A673 (cell line): ENCODE measurements at places on chromosomes 11 and 22. TPM values are rescaled to one million over a fixed set of nuclear protein-coding genes. Genes with fewer than 3 reads are reported as not detected.

DNA sequence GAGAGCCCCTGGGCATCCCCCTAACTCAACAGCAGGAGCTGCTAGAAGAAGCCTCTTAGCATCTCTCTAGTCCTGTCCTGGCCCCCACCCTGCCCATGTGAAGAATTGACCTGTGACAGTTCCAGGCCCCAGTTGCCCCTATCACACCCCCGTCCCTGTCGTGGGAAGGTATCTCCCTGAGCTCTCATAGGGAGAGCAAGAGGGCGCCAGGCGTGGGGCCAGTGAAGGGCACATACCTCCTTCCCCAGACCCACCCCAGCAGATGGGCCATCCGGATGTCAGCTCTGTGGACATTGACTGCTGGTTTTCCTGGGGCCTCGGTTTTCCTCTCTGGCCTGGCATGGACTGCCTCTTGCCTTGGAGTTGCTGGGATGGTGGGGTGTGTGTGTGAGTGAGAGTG is 29.5 kb downstream of the CD82 start:
- no peaks in the 10 kb centered on the region for H3K27me3 ChIP-seq
- H3K27ac ChIP-seq, result no peak overlapping the region
- no peaks in the 10 kb centered on the region for H3K4me1 ChIP-seq
- DNase-seq, result no peak

DNA sequence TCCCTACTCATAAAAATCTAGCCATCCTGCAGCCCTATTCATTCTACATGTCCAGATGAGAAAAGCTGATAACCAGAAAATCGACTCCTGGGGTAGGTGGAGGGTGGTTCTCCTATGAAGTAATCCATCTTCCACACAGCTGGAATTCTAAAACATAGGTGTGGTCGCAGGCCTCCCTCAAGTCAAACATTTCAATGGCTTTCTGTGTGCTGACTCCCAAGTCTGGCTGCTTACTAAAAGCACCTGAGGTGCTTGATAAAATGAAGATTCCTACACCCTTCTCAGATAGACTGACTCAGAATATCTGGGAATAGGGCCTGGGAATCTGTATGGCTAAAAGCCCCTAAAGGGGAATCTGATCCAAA is 26.1 kb downstream of the IRAG1 start:
- no peak overlapping the region for H3K27ac ChIP-seq
- no peak for DNase-seq
- no peaks in the 10 kb centered on the region for H3K27me3 ChIP-seq

The GGTLC2 gene
- not detected in 2 replicates for total RNA-seq

The TRPM5 gene
- not detected in 2 replicates for total RNA-seq

DNA sequence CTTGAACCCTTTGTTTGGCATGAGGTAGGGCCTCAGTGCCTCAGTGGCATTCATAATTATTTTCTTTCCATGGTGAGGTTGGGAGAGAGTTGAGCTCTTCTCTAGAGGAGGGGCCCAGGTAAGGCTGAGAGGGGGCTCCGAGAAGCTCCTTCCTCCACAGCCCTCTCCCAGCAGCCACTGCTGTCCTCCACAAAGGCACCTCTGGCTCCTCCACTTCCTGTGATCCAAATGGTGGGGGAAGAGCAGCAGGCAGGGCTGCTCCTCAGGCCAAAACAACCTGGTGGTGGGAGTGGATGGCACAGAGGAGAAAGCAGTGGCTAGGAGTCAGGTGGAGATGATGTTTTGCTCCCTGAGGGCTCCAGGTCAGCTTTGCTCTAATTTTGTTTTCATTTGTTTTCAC is 13.3 kb downstream of the ROBO4 start:
- no peak overlapping the region for H3K4me3 ChIP-seq
- H3K4me1 ChIP-seq, result no peaks in the 10 kb centered on the region
- DNase-seq, result no peak
- H3K27me3 ChIP-seq, result peaks cover 30% of the 10 kb centered on the region
- no peaks in the 10 kb centered on the region for H3K36me3 ChIP-seq

GRCh38 chr11:2827256-2827655 is 58.3 kb downstream of the CDKN1C start:
- H3K27ac ChIP-seq, result no peak overlapping the region
- DNase-seq, result no peak
- no peaks in the 10 kb centered on the region for H3K4me1 ChIP-seq
- no peaks in the 10 kb centered on the region for H3K36me3 ChIP-seq
- H3K4me3 ChIP-seq, result no peak overlapping the region

The DERL3 gene
- 1.5 and 2.0 TPM in 2 replicates for total RNA-seq

The SOX6 gene
- 27.5 and 32.1 TPM in 2 replicates for total RNA-seq

DNA sequence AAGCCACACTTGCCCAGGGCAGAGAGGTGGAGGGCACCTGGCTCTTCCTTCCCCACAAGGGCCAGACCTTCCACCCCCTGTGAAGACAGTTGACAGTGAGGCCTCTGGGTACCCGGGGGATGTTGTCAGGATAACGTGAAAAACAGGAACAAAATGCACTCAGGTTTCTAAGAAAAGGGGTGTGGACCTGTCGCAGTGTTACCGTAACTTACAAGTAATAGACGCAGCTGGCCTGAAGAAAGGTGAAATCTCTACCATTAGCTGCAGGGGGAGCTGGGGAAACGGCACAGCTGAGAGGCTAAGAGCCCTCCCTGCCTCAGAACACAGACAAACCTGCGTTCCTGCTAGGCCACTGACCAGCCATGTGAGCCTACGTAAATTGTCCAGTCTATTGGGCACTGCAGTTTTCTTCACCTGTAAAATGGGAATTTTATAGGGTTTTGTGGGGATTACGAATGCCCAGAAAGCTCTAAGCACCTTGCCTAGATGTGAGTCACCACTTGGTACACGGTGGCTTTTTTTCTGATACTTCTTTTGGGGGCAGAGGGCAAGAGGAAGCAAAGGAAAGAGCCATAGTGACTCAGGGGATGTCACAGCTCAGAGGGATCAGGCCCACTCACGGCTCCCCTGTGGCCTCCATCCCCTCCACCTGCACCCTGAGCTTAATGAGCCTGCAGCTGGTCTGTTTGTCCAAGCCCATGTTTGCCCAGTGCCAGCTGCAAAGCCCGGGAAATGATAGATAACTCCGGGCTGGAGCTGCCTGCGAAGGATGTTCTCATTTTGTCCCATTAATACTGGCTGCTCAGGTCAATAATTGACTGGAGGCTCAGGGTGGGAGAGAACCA is 18.4 kb upstream of the CABP7 start:
- H3K27ac ChIP-seq, result no peak overlapping the region
- H3K27me3 ChIP-seq, result no peaks in the 10 kb centered on the region
- no peaks in the 10 kb centered on the region for H3K36me3 ChIP-seq
- H3K4me3 ChIP-seq, result no peak overlapping the region

DNA sequence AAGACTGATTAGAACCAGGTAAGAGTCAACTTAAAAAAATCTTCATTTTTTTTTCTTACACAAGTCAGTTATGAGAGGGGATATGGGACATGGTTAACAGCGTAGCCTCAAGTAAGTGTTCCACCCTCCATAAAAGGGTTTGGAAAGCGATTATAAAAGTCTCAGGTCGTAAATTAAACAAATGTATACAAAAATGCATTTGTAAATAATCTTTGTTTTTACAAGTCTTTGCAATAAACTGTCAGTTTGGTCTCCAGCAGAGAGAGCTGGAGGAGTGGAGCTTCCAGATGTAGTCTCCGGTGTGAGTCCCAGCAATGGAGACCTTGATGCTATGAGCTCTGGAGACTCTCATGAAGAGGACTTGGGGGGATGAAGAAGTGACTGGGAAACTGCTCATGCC is 99.8 kb upstream of the TP53AIP1 start:
- H3K36me3 ChIP-seq, result no peaks in the 10 kb centered on the region
- no peak overlapping the region for H3K27ac ChIP-seq
- no peak overlapping the region for H3K4me3 ChIP-seq
- DNase-seq, result no peak

The PATE2 gene
- total RNA-seq, result not detected in 2 replicates

The P2RX3 gene
- total RNA-seq, result not detected in 2 replicates

DNA sequence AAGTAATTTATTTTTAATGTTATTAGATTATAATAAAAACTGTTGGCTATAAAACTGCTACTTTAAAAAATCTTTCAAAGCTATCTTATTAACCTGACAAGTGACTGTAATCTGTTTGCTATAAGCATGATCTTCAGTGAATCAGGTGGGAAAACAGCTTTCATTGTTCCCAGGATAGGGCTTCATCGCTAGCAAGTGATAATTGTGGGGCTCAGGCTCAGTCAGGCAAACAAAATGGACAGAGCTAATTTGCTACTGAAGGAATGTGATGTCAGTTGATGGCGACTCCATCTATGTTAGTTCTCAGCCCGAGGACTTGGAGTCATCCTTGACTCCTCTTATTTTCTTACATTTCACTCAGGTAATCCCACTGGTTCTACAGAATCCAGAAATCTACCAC is 125.0 kb downstream of the RASSF10 start:
- no peaks in the 10 kb centered on the region for H3K36me3 ChIP-seq
- no peaks in the 10 kb centered on the region for H3K4me1 ChIP-seq
- peaks cover 18% of the 10 kb centered on the region for H3K27me3 ChIP-seq
- no peak overlapping the region for H3K4me3 ChIP-seq

DNA sequence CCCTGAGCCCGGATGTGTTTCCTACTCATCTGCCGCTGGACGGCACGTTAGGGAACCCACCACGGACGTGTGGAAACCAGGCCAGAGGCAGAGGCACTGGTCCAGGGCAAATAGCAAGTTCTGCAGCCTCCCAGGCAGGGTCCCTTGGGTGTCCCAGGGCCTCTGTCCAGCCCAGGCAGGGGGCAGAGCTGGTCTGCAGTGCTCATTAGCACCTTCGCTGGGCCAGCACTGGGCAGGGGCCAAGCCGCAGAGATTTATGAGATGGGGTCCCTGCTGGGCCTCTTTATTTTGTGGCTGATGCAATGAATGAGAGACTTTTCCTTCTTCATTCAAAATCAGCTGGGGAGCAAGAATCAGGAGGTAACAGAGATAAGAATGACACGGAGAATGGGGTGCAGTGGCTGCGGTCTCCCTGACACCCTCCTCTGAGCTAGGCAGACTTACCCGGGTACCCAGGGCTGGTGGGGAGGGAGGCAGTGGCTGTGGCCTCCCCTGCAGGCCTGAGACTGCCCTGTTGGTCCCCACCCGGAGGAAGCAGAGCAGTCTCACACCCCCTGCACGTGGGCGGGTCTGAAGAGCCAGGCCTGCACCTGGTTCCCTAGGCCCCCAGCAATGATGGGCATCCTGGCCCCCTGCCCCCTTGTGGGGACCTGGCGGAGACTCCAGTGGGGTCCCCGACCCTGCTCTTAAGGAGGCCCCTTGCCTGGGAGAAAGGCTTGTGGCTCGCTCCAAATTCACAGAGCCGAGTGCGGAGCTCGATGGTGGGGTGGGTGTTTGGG is 14.0 kb upstream of the PARVG start:
- no peaks in the 10 kb centered on the region for H3K36me3 ChIP-seq
- H3K4me1 ChIP-seq, result peaks cover 5% of the 10 kb centered on the region
- H3K27ac ChIP-seq, result peak overlapping the region; percentile 4
- no peaks in the 10 kb centered on the region for H3K27me3 ChIP-seq
